GM23248 (cell line): ENCODE measurements at places on chromosomes 11 and 22. TPM values are rescaled to one million over a fixed set of nuclear protein-coding genes. Genes with fewer than 3 reads are reported as not detected.

- H3K4me1 ChIP-seq = no peaks in the 10 kb centered on the region; the same call in 1 of the 2 replicates
- no peaks in the 10 kb centered on the region for H3K36me3 ChIP-seq
- no peak for DNase-seq
- H3K4me3 ChIP-seq = no peak overlapping the region
Measured at GRCh38 chr11:16977136-16977993, 36.8 kb downstream of the PLEKHA7 start.

- H3K27me3 ChIP-seq = no peaks in the 10 kb centered on the region
- H3K4me1 ChIP-seq = no peaks in the 10 kb centered on the region
Measured at GRCh38 chr22:38126928-38127668, 16.6 kb upstream of the BAIAP2L2 start.

The ENTHD1 gene
- not detected in 2 replicates for total RNA-seq

The APOBEC3B gene
- 2.3 and 4.1 TPM in 2 replicates for total RNA-seq

The ELMOD1 gene
- total RNA-seq = 0.76 TPM in 1 of 2 replicates, not detected in the other

The ASPHD2 gene
- 1.4 and 1.8 TPM in 2 replicates for total RNA-seq
